Erythroblast (primary cell): ENCODE measurements at places on chromosomes 11 and 22.

DNA sequence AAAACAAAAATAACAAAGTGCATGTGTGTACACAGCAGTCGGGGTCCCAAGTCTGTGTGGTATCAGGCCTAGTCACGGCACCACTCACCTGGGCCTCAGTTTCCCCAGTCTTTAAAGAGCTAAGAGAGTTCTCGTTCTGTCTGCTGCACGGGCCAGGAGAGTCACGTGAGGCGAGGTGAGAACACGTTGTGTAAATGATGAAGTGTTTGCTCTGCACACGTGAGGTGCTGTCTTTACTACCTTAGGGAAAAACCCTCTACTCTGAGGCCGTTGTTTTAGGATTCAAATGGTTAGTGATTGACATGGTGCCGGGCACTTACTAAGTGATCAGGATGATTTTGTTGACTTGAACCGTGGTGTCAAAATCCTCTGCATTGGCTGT, 86.5 kb upstream of the PPARA start:
- DNase-seq, result no peak

- DNase-seq, result no peak
Observed at GRCh38 chr11:18000760-18001159, 12.1 kb downstream of the SERGEF start.

- no peak for DNase-seq
Observed at GRCh38 chr11:121460941-121461514, 8.3 kb upstream of the SORL1-AS1 start.

GRCh38 chr11:75925785-75926164, 110.8 kb downstream of the UVRAG start:
- no peak for DNase-seq

DNA sequence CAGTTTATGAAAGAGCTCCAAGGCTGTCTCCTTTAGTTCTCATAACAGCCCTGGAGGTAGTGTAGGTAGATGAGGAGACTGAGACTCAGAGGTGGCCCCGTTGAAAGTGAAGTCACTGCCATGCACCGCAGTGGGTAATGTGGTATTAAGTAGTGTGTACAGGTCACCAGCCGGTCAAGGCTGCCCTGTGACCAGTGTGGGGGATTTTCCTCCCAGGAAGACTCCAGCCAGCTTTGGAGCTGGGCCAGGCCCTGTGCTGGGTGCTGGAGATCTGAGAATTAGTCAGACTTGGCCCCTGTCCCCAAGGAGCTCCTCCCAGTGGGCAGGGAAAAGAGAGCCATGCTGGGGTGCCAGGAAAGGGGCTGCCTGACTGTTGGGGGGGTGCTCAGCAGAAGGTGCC, 5.3 kb downstream of the OMP start:
- DNase-seq, result no peak

- DNase-seq, result no peak
Observed at GRCh38 chr22:27564806-27565205, 236.8 kb downstream of the MN1 start.

GRCh38 chr22:45225732-45226502, 14.8 kb downstream of the KIAA0930 start:
- peak; percentile 29 for DNase-seq

DNA sequence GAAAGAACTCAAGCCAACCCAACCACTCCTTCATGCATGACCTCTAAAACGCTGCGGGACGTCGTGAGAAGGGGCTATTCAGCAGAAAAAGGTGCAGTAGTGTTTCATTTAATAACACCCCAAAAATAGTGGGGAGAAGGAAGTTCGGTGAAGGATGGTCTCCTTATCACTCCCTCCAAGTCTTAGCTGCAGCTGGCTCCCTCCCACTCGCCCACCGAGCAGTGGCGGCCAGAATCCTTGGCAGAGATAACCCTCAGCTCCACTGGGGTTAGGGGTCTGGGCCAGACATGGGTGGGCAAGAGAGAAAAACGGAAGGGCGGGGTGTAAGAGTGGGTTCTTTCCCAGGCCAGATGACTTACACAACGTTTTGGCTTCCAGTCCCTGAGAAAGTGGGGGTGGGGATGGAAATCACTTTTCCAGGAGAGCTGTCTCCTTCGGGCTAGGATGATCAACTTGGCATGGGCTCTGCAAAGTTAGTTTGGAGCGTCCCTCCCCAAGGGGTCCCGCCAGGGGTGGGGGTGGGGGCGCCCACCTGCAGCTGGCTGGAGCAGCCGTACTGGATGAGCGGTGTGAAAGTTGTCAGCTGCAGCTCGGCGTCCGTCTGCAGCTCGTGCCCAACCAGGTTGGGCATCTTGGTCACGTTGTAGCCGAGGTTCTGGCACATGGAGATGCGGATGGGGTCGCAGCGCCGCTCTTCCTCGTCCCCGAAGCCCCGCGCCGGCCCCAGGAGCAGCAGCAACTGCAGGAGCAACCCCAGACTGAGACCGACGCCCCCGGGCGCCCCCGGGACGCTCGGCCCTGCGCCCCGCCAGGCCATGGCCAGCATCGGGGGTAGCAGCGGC, 705 bp downstream of the FZD4 start:
- DNase-seq, result peak; percentile 54

- no peak for DNase-seq
Observed at GRCh38 chr11:35144136-35144741, 5.3 kb downstream of the CD44 start.

GRCh38 chr11:72254299-72254993, 10.5 kb upstream of the PHOX2A start:
- no peak for DNase-seq

GRCh38 chr11:29211202-29211601, 805.6 kb downstream of the KCNA4 start:
- no peak for DNase-seq

DNA sequence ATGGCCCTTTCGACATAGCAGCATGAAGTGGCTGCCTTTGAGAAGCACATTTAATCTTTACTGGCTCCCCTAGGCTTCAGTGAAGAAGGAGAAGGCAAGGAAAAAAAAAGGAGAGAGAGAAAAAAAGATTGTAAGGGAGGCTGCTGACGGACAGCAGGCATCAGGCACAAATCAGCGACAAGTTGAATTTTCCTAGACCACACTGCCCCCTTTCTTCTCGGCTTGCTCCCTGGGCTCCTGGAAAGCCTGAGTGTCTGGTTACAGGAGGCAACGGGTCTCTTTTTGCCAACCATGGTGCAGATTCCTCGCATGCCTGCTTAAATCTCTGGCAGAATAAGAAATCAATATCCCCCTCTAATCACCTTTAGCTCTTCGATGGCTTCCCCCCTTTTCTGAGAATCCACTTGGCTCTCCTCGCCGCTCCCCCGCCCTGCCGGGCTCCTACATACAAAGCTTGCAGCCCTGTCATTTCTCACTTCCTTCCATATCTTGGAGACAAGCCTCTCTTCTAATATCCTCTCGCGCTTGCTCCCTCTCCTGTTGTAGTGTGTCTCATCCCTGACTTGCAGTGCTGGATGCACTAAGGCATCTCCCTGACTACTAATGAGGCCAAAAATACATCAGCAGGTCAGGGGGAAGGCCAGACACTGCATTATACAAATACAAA, 14.3 kb downstream of the BLID start:
- no peak for DNase-seq

DNA sequence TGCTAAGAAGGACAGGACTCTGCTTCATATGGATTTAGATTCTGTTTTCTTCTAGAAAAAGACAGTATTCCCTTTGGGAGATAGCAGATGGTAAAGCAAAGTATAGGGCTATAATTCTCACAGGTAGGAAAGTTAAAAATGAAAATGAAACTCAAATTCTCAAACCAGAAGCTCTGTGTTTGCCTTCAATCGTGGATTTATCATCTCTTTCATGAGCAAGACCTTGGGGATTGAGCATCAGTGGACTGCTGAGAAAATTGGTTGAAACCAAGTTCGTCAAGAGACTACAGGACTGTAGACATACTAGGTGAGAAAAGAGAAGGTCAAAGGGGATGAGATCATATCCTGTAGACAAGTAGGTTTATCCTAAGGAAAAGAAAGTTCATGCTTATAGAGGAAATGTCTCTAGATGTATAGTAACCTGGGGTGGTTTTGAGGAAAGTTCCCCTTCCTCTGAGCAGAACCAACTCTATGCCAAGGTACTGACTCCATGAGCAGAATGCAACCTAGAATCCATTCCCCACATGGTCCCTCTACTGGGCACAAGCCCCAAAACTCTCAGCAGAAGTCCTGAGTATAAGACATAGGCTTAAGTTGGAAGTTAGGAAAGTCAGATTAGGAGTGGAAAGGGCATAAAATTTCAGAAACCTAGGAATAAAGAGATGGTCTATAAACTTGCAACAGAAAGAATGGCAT, 46.5 kb downstream of the SLC5A12 start:
- DNase-seq, result no peak

DNA sequence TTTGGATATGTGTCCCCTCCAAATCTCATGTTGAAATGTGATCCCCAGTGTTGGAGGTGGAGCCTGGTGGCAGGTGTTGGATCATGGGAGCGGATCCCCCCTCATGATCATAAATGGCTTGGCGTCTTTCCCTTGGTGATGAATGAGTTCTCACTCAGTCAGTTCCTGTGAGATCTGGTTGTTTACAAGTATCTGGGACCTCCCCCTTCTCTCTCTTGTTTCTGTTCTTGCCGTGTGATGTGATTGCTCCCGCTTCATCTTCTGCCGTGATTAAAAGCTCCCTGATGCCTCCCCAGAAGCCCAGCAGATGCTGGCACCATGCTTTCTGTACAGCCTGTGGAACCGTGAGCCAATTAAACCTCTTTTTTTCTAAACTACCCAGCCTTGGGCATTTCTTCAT, 102.2 kb downstream of the SEZ6L start:
- DNase-seq, result no peak

GRCh38 chr22:31654408-31654807, 7.6 kb downstream of the PISD start:
- no peak for DNase-seq

DNA sequence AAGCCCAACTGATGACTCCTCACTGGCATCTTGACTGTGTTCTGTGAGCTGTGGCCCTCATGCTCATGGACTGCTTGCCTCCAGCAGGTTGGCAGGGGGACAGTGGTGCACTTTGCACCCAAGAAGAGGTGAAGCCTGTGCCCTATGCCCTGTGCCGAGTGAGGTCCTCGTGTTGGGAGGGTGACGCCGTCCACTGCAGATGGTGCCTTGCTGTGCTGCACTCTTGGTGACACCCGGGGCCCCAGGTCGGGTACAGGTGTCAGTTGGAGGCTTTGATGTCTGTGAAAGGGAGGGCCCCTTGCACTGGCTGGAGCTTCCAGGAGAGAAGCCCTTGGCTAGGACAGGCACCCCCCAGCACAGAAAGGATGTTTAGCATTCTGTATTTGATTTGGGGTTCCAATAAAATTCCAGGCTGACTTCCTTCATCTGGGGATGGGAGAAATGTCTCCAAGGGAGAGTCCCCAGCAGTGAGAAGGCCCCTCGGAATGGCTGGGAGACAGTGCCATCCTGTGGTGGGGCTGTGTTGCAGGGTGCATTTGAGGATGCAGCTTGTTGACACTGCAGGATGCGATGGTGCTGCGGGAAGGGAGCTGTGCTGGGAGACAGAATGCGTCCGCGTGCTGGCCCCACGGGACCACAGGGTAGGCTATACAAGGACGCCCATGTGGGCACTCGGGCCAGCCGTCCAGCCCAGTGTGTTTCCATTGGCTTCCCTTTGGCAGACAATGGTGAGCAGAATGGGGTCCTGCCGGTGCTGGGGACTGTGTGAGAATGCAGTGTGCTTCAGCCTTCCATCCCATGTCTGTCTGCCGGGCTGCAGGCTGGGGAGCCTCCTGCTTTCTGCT, 2.5 kb upstream of the ZDHHC8 start:
- DNase-seq, result peak; percentile 62

- DNase-seq, result no peak
Observed at GRCh38 chr11:78147807-78148206, 8.4 kb upstream of the ALG8 start.

- DNase-seq, result peak; percentile 45
Observed at GRCh38 chr11:81644239-81644840, 1089.3 kb downstream of the FAM181B start.

DNA sequence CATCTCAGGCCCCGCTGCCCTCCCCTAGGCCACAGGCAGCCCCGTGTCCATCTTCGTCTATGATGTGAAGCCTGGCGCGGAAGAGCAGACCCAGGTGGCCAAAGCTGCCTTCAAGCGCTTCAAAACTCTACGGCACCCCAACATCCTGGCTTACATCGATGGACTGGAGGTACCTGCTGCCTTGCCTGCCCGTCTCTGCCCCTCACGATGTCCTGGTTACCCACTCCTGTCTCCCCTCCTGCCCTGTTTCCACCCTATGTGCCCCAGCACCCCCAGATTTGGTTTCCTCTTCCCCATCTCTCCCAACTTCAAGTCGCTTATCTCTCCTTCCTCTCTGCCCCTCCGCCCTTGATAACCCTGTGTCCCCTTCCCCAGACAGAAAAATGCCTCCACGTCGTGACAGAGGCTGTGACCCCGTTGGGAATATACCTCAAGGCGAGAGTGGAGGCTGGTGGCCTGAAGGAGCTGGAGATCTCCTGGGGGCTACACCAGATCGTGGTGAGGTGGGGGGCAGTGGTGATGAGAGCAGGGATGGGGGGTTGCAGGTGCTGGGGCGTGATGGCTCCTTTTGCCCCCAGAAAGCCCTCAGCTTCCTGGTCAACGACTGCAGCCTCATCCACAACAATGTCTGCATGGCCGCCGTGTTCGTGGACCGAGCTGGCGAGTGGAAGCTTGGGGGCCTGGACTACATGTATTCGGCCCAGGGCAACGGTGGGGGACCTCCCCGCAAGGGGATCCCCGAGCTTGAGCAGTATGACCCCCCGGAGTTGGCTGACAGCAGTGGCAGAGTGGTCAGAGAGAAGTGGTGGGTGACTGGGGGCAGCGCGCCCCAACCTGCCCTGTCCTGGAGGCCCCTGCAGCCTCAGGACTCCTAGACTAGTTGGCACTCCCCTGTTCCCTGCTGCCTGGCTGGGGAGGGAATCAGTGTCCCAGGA, 930 bp downstream of the SCYL1 start:
- no peak for DNase-seq

DNA sequence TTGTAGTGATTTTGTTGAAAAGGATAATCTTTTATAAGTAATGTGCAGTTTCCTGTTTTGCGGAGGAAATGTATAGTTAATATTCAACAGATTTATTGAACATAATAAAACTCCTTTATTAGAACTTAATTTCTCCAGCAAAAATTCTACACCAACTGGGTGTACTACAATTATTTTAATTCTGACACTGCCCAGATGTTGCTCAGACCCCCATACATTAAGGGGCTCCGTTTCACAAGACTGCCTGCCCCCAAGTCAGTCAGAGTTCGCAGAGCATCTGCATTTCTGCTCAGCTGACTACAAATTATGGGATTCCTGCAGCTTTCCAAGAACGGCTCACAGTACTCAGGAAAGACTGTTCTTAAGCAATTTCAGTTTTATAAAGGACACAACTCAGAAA, 6.2 kb downstream of the CEP57 start:
- DNase-seq, result no peak

DNA sequence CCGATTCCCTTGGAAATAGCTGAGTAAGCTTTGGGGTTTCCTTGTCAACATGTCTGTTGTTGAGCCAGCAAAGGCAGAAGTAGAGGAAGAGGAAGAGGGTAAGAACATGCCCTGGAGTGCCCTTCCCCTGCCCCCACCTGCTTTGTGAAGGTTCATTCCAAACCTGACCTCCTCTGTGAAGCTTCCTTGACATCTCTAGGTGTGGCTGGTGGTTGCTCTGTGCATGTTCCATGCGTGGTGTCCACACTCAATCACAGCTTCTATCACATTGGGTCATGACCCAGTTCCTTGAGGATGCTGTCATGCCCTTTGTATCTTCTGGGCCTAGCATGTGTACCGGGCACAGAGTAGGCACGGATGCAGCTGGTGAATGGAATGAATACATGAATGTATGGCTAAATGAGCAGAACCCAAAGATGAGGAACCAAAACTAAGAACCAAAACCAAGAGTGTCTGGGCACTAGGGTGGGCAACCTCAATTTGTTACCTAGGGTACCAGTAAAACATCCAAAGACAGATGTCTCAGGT, 23.7 kb upstream of the FXYD6 start:
- DNase-seq, result no peak
